Nephron progenitor cell (in vitro differentiated cells): ENCODE measurements at places on chromosomes 5 and 9.

DNA sequence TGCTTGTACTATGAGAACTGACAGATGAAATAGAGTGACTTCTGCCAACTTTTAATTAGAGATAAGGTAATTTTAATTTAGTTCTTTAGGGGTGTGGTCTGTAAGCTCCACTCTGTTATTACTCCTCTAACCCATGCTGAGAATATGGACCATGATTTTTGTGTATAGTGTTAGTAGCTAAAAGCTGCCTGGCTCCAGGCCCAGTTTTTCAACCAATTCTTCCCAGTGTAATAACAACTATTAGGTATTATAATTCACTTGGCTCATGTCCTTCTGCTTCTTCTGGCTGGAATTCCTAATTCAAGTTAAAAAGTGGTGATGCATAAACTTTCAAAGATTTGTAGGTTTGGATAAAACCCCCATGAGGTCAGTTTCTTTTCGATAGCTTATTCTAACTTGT lies 216.3 kb downstream of the ISL1 start:
- no peak for DNase-seq
- H3K36me3 ChIP-seq: no peaks in the 10 kb centered on the region
- no peak overlapping the region for H3K27ac ChIP-seq
- H3K27me3 ChIP-seq: no peaks in the 10 kb centered on the region
- H3K4me1 ChIP-seq: no peaks in the 10 kb centered on the region
- H3K4me3 ChIP-seq: no peak overlapping the region

DNA sequence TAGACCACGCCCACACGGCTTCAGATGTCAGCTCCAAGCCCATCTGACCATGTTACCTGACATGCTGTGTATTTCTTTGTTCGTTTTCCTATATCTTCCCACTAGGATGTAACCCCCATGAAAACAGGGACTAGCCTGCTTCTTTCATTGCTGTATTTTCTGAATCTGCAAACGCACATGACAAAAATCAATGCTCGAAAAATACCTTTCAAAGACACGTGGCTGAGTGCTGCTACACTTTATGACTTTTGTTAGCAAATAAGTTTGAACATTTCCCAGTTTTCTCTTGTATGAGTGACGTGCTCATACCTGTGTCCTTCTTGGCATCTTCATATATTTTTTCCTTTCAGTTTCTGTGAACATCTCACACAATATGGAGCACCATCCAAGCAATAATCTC lies 181.3 kb upstream of the IRX1 start:
- no peak overlapping the region for H3K4me3 ChIP-seq
- H3K27me3 ChIP-seq: peaks cover 28% of the 10 kb centered on the region
- no peak overlapping the region for H3K27ac ChIP-seq
- H3K36me3 ChIP-seq: peaks cover 8% of the 10 kb centered on the region

- H3K27ac ChIP-seq: no peak overlapping the region
- peaks cover 4% of the 10 kb centered on the region for H3K27me3 ChIP-seq
- H3K4me1 ChIP-seq: no peaks in the 10 kb centered on the region
- no peaks in the 10 kb centered on the region for H3K36me3 ChIP-seq
- no peak for DNase-seq
- H3K4me3 ChIP-seq: no peak overlapping the region
Measured at GRCh38 chr5:120122703-120123102, 341.4 kb upstream of the PRR16 start.

GRCh38 chr9:131105952-131106351 lies 9.6 kb downstream of the AIF1L start:
- DNase-seq: no peak
- peaks cover 14% of the 10 kb centered on the region for H3K36me3 ChIP-seq
- peaks cover 21% of the 10 kb centered on the region for H3K4me1 ChIP-seq
- no peak overlapping the region for H3K4me3 ChIP-seq
- no peak overlapping the region for H3K27ac ChIP-seq
- no peaks in the 10 kb centered on the region for H3K27me3 ChIP-seq

DNA sequence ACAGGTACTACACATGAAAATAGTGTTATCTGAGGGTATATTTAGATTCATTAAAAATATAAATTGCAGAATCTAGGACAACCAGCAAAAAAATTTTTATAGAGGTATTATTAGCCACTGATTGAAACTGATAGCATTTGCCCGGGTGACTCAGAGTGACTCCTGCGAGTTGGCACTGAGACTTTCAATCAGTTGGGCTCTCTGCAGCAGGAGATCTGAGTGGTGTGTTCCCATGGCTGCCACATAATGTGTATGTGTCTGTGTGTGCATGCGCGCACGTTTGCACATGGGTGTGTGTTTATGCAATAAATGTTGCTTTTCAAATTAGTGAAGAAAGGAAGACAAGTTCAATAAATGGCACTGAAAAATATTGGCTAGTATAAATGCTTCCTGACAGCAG lies 100.1 kb upstream of the MRPS30 start:
- no peaks in the 10 kb centered on the region for H3K4me1 ChIP-seq
- no peaks in the 10 kb centered on the region for H3K36me3 ChIP-seq
- no peak for DNase-seq
- H3K4me3 ChIP-seq: no peak overlapping the region

GRCh38 chr5:82165740-82166530 lies 112.2 kb downstream of the RPS23 start:
- no peak overlapping the region for H3K4me3 ChIP-seq
- DNase-seq: peak; percentile 22
- H3K36me3 ChIP-seq: no peaks in the 10 kb centered on the region
- no peaks in the 10 kb centered on the region for H3K27me3 ChIP-seq
- peaks cover 24% of the 10 kb centered on the region for H3K4me1 ChIP-seq

- H3K36me3 ChIP-seq: peaks cover 16% of the 10 kb centered on the region
- no peak overlapping the region for H3K27ac ChIP-seq
- DNase-seq: no peak
- H3K4me1 ChIP-seq: peaks cover 78% of the 10 kb centered on the region
- peak overlapping the region; percentile 29 for H3K4me3 ChIP-seq
Measured at GRCh38 chr5:77993141-77993854, 217.2 kb upstream of the TBCA start.

GRCh38 chr9:133429641-133430161 lies 7.5 kb downstream of the ADAMTS13 start:
- peaks cover 6% of the 10 kb centered on the region for H3K4me1 ChIP-seq
- peak; percentile 79 for DNase-seq
- H3K4me3 ChIP-seq: peak overlapping the region; percentile 42
- H3K27ac ChIP-seq: no peak overlapping the region
- H3K36me3 ChIP-seq: peaks cover 18% of the 10 kb centered on the region

DNA sequence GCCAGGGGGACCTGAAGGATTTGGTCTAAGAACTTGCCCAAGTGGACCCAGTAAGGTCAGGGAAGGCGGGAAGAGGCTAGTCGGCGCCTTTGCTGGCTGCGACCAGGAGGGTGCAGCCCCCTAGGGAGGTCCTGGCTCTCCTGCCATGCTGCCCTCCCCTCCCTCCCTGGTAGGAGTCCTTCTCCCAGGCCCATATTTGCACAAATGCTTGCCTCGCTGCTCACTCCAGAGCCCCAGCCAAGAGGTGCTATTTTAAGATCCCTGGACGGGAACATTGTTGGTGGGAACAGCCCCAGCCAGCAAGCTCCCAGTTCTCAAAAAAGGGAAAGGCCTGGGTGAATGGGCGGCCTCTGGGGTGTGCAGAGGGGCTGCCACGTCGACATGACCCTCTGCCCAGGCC lies 4.3 kb upstream of the IL17B start:
- DNase-seq: no peak
- peaks cover 88% of the 10 kb centered on the region for H3K4me1 ChIP-seq
- no peak overlapping the region for H3K27ac ChIP-seq
- H3K36me3 ChIP-seq: no peaks in the 10 kb centered on the region

GRCh38 chr9:126703002-126703865 lies 89.5 kb downstream of the LMX1B start:
- H3K27me3 ChIP-seq: peaks cover 79% of the 10 kb centered on the region
- DNase-seq: no peak
- peaks cover 64% of the 10 kb centered on the region for H3K4me1 ChIP-seq
- H3K27ac ChIP-seq: no peak overlapping the region
- no peak overlapping the region for H3K4me3 ChIP-seq
- H3K36me3 ChIP-seq: peaks cover 2% of the 10 kb centered on the region

DNA sequence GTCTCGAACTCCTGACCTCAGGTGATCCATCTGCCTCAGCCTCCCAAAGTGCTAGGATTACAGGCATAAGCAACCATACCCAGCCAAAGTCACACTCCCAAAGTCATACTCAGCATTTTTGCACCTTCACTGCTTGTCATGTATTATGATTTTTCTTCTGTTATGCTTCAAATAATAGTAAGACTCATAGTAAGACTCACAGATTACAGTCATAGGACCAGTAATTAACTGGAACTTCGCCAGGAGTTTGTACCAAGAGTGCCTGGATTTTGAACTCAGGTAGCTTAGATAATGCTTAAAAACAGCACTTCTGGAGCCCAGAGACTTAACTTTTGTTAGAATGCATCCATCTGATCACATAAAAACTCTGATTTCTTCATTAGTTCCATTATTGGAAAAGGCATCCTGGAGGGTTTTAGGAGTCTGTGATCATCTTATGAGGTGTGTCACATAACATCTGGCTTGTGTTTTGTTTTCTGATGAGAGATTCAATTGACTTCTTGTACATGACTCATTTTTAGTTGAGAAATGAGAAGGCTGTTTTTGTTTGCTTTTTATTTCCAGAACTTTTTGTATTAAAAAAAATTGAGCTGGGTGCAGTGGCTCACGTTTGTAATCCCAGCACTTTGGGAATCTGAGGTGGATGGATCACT lies 131.5 kb downstream of the ADAMTS19 start:
- H3K4me1 ChIP-seq: no peaks in the 10 kb centered on the region
- no peak overlapping the region for H3K4me3 ChIP-seq

GRCh38 chr9:89576404-89576839 lies 28.4 kb upstream of the GADD45G start:
- H3K36me3 ChIP-seq: no peaks in the 10 kb centered on the region
- DNase-seq: no peak
- H3K4me3 ChIP-seq: no peak overlapping the region
- H3K27me3 ChIP-seq: peaks cover 15% of the 10 kb centered on the region

DNA sequence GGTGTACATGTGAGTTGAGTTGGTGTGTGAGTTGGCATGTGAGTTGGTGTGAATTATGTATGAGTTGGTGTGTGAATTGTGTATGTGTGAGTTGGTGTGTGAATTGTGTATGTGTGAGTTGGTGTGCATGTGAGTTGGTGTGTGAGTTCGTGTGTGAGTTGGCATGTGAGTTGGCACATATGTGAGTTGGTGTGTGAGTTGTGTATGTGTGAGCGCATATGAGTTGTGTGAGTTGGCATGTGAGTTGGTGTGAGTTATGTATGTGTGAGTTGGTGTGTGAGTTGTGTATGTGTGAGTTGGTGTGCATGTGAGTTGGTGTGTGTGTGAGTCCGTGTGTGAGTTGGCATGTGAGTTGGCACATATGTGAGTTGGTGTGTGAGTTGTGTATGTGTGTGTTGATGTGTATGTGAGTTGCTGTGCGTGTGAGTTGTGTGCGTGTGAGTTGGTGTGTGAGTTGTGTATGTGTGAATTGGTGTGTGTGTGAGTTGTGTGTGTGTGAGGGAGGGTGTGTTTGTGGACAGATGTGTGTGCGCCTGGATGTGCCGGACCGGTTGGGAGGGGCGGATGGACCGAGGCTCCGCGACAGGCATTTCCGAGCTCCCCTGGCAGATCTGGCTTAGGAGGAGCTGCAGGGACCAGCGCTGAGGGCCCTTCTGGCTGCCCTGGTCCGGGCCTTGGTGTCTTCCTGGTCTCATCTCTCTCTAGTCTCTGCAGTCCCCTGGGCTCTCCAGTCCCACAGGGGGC lies 162.5 kb upstream of the IER5L start:
- H3K27ac ChIP-seq: no peak overlapping the region
- no peak overlapping the region for H3K4me3 ChIP-seq
- DNase-seq: no peak
- H3K36me3 ChIP-seq: no peaks in the 10 kb centered on the region
- no peaks in the 10 kb centered on the region for H3K27me3 ChIP-seq
- H3K4me1 ChIP-seq: peaks cover 29% of the 10 kb centered on the region

DNA sequence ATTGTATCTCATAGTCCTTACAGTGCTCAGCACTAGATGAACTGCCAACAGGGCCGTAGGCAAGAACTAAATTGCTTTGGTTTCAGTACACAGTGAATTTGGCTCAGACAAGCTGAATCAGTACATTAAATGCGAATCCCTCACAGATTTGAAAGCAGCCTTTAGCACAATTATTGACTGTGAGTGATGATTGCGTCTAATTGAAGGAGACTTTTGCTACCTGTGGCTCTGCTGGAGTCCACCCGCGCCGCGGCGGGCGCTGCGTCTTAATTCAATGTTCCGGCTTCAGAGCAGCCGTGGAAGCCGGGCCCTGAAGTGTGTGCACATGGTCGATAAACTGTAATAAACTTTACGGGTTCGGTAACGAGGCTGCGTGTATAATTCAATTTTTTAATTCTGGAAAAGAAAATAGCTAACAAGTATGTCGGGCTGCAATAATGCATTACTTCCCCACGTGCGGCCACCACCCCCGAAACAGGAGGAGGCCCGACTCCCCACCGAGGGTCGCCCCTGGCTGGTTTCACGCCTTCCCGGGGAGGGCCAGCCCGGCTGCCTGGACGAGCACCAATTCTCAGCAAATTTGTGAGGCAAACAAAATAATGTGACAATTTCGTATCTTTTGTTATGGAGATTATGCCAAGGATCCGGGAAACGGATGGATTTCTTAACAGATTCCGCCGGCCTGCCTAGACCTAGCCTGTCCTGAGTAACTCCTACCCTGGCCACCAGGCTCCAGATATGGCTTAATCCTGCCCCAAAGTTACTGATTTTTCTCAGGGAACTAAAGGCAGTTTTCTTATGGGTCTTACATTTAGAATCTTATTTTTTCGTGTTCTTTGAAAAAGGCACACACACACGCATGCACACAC lies 269.4 kb upstream of the IRX1 start:
- peaks cover 5% of the 10 kb centered on the region for H3K4me1 ChIP-seq
- H3K27me3 ChIP-seq: peaks cover 11% of the 10 kb centered on the region
- no peak overlapping the region for H3K4me3 ChIP-seq
- no peaks in the 10 kb centered on the region for H3K36me3 ChIP-seq
- peak overlapping the region; percentile 15 for H3K27ac ChIP-seq

GRCh38 chr9:97558701-97559101 lies 57.2 kb downstream of the TMOD1 start:
- H3K36me3 ChIP-seq: no peaks in the 10 kb centered on the region
- peaks cover 19% of the 10 kb centered on the region for H3K4me1 ChIP-seq

DNA sequence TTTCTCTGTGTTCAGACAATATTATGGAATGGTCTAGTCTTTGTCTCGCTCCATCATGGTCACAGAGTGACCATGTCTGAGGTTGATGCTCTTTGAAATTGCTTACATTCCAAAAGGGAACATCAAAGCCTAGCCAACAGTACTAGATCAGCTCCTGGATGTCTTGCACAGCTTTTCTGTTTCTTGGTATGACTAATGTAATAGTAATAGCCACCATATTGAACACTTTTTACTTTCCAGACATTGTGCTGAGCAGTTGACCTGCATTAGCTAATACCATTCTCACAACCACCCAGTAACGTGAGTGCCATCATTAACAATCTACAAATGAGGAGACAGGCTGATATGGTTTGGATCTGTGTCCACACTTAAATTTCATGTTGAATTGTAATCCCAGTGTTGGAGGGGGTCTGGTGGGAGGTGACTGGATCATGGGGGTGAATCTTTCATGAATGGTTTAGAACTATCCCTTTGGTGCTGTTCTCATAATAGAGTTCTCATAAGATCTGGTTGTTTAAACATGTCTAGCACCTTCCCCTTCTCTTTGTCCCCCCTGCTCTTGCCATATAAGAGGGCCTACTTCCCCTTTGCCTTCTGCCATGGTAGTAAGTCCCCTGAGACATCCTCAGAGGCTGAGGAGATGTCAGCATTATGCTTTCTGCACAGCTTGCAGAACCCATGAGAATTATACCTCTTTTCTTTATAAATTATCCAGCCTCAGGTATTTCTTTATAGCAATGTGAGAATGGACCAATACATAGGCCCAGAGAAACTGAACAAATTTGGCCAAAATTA lies 577.5 kb upstream of the CLINT1 start:
- H3K4me3 ChIP-seq: no peak overlapping the region
- peaks cover 4% of the 10 kb centered on the region for H3K27me3 ChIP-seq
- H3K4me1 ChIP-seq: no peaks in the 10 kb centered on the region
- H3K36me3 ChIP-seq: no peaks in the 10 kb centered on the region
- H3K27ac ChIP-seq: no peak overlapping the region
